SK-N-SH treated with all-trans-retinoic acid at 6 μM for 48 hours (cell line): ENCODE measurements at places on chromosomes 5 and 9.

DNA sequence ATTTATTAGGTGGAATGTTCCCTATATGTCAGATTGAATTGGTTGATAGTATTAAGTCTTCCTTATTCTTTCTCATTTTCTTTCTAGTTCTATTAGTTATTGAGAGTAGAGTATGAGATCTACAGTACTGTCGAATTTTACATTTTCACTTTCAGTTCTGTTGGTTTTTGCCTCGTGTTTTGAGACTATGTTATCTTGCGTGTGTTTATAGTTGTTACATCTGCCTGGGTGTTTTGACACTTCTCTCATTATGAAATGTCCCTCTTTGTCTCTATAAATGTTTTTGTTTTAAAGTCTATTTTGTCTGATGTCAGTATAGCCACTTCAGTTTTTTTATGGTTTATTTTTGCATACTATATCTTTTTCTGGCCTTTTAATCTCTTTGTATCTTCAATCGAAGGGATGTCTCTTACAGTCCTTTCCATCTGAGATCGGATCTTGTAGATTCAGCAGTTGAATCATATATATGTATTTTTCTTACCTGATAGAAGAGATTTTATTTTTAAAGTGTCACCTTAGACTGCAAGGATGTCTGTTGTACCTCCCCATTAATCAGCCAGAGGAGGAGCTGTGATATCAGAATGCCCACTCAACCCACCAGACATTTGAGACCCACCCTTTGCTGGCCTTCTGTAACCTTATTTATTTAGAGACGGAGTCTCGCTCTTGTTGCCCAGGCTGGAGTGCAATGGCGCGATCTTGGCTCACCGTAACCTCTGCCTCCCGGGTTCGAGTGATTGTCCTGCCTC lies 20.7 kb downstream of the EHMT1 start:
- no peak for ATAC-seq

DNA sequence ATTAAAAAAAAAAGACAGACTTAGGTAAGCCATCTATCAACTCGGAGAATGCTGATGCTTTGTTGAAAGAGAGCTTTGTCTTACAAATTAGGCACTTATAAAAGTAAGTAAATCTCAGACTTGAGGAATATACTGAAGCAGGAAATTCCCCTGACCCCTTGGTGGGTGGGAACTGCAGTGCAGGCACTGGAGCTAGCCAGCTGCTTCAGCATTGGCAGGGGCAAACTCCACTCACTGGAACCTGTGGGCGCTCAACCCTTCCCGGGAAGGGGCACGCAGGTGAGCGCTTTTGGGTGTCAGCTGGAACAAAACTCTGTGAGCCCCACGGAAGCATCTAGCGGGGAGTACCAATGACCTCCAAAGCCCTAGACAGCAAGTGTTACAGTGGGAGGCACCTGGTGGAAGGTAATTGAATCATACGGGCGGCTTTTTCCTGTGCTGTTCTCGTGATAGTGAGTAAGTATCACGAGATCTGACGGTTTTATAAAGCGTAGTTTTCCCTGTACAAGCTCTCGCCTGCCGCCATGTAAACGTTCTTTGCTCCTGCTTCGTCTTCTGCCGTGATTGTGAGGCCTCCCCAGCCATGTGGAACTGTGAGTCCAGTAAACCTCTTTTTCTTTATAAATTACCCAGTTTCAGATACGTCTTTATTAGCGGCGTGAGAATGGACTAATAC lies 628.0 kb upstream of the CDH18 start:
- ATAC-seq, result no peak

- ATAC-seq, result no peak
Measured at GRCh38 chr5:60497706-60498500, 202.1 kb downstream of the DEPDC1B start.

DNA sequence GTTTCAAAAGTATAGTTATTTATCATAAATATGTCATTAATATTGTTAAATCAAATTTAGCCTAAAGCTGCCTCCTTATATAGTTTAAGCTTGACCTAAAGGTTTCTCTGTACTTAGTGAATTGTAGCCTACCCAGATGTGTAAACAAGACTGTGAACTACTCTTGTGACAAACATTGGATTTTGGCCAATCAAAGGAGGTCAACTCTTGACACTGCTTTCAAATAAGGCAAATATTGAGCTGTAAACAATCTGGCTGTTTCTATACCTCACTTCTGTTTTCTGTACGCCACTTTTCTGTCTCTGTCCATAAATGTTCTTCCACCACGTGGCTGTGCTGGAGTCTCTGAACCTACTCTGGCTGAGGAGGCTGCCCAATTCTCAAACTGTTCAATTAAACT lies 51.2 kb downstream of the FXN start:
- no peak for ATAC-seq

DNA sequence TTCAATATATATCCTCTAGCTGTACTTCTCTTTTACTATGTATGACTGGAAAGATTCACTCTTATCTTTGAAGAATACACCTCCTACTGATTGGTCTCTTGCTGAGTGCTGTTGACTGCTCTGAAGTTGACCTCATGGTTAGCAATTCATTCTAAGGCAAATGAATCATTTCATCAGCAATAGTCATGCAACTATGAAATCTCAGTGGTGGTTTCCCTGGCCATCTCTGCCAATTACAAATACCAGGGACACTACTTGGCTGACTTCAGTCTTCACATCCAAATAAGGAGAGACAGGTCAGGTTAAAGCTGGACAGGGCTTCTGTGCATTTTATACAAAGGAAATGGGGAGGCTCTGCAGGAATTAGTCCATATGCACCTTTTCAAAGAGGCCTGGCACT lies 333.5 kb upstream of the ACTBL2 start:
- peak; percentile 95 for ATAC-seq
